ENCODE measurements at places on chromosomes 1 and 21. TPM values are rescaled to one million over a fixed set of nuclear protein-coding genes. Genes with fewer than 3 reads are reported as not detected.

Gene TRAF3IP3
- not detected for total RNA-seq

Gene RNF186
- total RNA-seq, result not detected

Gene PPFIA4
- total RNA-seq, result 0.14 TPM

Gene KCNC4
- 1.3 TPM for total RNA-seq

Gene SLC1A7
- 0.14 TPM for total RNA-seq

Gene INAVA
- total RNA-seq, result 0.14 TPM

Gene SYDE2
- 13.9 TPM for total RNA-seq

Gene LCE3E
- total RNA-seq, result not detected

Gene IL24
- total RNA-seq, result 164 TPM

Gene COA7
- 17.2 TPM for total RNA-seq

Gene CATSPERE
- total RNA-seq, result 1.3 TPM

Gene PRELP
- total RNA-seq, result 0.14 TPM

Gene DISP3
- total RNA-seq, result not detected

Gene AADACL3
- not detected for total RNA-seq

Gene ADAMTSL4
- 2.4 TPM for total RNA-seq

Gene CD160
- not detected for total RNA-seq

Gene RNU1-3
- total RNA-seq, result under 0.01 TPM

Gene PLA2G2C
- not detected for total RNA-seq

Gene HHIPL2
- 0.44 TPM for total RNA-seq

Gene RPS27
- total RNA-seq, result 955 TPM

Gene KCNE1
- 1.3 TPM for total RNA-seq

Gene LRRC8C
- 39.8 TPM for total RNA-seq

Gene PPM1J
- 0.66 TPM for total RNA-seq

Gene PDC
- total RNA-seq, result 0.29 TPM

Gene KLHL21
- 46.6 TPM for total RNA-seq

Gene LCE1E
- not detected for total RNA-seq

Gene CCDC24
- 4.4 TPM for total RNA-seq

Gene MASP2
- total RNA-seq, result under 0.01 TPM

Gene TRIM67
- not detected for total RNA-seq

Gene WDR64
- not detected for total RNA-seq

Gene SYT14
- total RNA-seq, result 1.8 TPM

Gene SZRD1
- 107 TPM for total RNA-seq

Gene MROH9
- total RNA-seq, result 0.43 TPM

Measured in placental pericyte (primary cell).